ENCODE measurements at places on chromosomes 3 and 15.

- no peak for DNase-seq
Observed at GRCh38 chr3:64992530-64993285, 304.9 kb upstream of the ADAMTS9 start.

- DNase-seq, result no peak
Observed at GRCh38 chr15:29571792-29572431, 250.4 kb downstream of the TJP1 start.

DNA sequence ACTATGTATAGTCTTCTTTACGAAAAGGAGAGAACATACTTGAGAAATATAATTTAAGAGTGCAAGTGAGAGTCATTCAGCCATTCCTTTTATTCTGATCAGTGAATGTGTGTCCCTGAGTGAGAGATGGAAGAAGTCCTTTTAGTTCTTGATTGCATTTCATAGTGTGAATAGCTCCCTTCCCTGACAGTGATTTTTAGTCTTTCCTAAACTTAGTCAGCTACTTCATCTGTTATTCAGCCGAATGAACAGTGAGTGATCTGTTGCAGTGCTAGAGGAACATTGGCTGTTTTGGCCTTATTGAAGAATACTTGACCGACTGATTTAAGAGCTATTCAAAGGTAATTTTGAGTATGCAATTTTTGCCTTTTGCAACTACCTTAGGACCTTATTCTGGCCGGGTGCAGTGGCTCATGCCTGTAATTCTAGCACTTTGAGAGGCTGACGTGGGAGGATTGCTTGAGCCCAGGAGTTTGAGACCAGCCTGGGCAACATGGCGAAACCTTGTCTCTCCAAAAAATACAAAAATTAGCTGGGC lies 45.5 kb downstream of the UBE2E2 start:
- DNase-seq, result no peak

DNA sequence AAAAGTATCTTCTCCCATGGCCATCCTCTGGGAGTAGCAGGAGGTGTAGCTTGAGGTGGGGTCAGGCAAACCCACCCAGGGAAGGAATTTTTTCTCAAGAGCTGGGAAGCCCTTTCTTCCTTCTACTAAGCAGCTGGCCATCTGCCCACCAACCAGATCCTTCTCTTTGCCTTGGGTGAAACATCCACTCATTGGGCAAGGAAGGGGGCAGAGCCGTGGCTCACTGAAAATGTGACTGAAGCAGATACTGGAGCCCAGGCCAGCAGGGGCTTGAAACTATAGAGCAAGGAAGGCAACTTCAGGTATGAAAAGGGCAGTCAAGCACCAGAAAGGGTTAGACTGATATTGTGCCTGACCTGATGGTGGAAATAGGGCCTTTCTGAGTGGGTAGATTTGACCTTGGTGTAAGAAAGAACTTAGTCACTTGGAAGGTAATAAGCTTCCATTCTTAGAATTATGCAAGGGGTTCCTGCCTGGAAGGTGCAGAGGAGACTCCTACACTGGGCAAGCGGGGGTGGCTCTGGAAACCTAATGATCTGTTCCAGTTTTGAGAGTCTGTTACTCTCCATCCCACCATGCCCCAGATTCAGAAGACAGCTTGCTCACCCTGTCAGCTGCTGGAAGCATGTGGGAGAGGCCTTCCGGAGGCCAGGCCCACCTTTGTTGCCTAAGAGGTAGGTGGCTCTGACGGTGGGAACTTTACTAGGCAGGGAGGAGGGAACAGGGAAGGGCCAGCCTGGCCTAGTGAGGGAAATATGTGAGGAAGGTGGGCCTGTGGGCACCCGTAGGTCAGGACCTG lies 22.0 kb upstream of the PLA2G4E start:
- no peak for DNase-seq

DNA sequence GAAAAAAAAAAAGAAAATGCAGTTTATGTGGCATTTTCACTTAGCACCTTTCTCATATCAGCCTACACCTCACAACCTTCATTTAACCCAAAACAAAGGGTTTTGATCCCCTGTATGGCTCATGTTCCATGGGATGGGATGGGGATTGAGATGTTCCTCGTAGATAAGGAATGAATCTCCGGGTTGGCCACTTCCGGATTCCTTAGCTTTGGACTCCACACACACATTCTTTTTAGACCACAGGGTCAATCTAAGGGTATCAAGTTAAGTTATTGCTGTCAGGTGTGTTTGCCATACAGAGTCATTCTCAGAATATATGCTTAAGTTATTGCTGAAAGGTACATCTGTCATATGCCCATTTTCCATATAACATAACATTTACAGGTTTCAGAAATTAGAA lies 301.4 kb upstream of the TGFBR2 start:
- no peak for DNase-seq

DNA sequence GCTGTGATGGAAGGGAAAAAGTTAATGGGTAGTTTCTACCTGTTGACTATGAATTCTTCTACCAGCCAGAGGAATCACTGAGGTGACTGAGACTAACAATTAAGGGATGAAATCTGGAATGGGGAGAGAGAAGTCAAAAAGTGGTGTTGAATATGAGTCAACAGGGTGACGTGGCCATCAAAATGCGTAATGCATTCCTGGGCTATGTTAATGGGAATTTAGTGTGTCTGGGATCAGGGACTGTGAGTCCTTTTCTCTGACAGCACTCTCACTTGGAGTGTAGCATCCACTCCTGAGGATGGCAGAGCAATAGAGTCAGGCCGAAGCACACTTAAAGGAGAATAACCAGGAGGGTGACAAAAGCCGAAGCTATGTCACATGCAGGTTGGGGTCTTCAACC lies 60.4 kb downstream of the MESD start:
- no peak for DNase-seq

DNA sequence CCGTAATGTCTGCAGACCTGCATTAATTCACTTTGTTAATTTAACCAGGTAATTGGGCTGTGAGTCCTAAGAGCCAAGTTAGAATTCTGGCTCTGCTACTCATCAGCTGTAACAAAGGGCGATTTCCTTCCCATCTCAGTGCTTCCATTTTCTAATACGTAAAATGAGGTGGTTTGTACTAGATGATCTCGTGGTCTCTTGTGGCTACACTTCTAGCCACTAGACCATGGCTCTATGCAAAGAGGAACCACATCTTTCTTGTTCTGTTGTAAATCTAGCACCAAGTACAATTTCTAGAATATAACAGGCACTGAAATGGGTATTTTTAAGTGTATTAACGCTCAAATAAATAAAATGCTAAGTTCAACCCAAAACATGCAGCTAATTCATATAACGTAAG lies 174.4 kb upstream of the THBS1 start:
- no peak for DNase-seq

DNA sequence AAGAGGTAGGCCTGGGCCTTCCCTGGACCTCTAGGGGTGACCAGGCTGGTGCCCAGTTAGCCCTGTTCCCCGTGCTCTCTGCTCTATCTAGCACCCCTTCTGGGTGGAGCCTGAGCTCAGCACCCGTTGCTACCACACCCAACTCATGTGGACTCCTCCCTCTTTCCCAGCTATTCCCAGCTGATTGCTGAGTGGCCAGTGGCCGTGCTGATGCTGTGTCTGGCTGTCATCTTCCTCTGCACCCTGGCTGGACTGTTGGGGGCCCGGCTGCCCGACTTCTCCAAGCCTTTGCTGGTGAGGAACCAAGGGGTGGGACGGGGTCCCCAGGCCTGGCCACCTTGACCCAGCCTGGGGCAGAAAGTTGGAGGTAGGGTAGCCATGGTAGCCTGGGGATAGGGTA lies 6.2 kb downstream of the DISP2 start:
- no peak for DNase-seq

DNA sequence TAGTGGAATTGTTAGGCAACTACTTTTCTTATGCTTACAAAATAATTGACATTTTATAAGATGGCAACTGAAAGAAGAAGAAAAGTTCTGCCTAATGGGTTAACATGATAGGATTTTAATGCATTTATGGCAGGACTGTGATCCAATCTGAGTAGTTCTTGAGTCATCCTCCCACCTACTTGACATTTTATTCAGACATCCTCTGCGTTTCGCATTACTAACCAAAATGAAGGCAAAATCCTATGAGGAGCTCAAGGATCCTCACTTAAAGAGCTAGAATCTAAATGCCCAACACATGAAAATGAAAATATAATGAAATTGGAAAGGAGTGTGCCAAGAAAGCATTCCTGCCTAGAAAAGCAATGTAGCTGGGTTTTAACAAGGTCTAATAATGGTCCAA lies 581.1 kb upstream of the SEMA6D start:
- no peak for DNase-seq

- no peak for DNase-seq
Observed at GRCh38 chr3:195134431-195134830, 136.5 kb downstream of the XXYLT1 start.

- no peak for DNase-seq
Observed at GRCh38 chr3:5731100-5731499, 543.6 kb downstream of the EDEM1 start.

GRCh38 chr3:39139442-39139841 lies 13.9 kb downstream of the CSRNP1 start:
- DNase-seq, result no peak

DNA sequence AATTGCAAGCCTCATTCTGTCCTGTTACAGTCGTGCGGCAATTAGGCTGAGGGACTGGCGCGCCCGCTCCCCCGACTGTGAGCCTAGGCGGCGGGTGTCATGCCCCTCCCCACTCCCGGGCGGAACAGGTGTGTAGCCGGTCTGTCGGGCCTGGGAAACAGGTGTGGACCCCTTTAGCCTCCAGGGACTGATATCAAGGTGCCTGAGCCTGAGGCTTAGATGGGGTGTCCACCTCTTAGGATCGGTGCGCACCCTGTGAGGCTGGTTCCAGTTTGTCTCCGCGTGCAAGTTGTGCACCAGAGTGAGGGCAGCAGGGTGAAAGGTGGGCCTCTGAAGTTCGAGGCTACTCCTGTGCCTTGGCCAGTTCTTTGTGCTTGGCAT lies 686 bp downstream of the VPS8 start:
- no peak for DNase-seq

DNA sequence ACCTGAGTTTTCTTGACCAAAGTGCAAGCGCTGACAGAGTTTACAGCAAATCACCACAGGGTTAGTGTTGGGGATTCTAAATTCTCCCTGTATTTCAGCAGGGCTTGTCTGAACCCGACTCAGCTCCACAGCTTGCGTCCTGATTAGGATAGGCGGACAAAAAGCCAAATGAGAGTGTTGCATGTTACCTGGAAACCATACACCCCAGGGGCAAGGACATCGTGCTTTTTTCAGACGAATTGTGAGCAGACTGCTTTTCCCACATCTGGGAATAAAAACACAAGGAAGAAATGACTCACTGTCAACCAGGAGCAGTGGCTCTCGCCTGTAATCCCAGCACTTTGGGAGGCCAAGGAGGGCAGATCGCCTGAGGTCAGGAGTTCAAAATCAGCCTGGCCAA lies 3.0 kb downstream of the DZIP1L start:
- no peak for DNase-seq

DNA sequence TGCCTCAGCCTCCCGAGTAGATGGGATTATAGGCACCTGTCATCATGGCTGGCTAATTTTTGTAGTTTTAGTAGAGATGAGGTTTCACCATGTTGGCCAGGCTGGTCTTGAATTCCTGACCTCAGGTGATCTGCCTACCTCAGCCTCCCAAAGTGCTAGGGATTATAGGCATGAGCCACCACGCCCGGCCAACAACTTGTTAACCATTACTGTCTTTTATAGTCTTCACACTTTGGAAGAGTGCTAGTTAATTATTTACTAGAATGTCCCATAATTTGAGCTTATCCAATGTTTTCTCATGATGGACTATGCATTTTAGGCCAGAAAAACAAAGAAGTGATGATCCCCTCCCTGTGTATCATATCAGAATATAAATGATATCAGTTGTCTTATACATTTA lies 288.6 kb upstream of the CBLB start:
- DNase-seq, result no peak

DNA sequence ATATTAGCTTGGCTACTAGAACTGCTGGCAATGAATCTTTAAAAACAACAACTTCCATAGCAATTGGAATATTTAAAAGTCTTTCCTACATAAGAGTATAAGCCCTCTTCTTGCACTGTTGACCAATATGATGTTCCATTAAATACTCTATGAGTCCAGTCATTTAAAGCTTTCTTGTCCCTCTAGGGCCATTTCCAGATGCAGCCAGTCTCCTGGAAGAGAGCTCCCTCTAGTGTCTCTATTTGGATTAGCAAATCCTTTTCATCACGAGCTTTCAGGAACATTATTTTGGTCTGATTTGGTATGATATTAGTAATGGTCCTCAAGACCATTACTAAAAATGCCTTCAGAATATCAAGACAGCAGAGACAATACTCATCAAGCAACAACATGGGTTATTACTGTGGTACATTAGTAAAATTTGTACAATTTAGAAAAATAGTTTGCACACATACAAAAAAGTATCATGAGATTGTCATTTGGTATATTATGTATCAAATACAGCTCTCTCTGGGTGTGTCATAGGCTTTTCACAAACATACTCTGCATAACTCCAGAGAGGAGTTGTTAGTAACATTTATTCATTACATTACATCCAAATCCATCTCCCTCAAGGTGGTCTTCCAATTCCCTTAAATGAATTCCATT lies 101.3 kb downstream of the DPH6 start:
- no peak for DNase-seq

DNA sequence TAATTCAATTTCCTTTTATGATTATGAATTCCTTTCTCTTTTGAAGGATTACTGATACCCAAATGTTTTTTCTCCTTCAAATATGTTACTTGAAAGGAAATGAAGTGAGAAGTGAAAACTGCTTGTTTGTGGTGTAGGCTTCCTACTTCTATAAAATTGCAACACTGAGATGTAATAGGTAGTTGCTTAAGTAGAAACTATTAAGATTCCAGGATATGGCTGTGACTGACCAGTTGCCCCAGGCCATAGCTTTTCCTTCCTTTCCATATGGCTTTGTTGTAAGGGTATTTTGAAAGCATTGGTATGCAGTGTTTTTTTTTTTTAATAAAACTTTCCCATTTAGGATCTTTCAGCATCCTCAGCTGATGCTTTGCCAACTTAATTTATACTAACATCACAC lies 28.5 kb downstream of the DNAJC13 start:
- DNase-seq, result no peak

DNA sequence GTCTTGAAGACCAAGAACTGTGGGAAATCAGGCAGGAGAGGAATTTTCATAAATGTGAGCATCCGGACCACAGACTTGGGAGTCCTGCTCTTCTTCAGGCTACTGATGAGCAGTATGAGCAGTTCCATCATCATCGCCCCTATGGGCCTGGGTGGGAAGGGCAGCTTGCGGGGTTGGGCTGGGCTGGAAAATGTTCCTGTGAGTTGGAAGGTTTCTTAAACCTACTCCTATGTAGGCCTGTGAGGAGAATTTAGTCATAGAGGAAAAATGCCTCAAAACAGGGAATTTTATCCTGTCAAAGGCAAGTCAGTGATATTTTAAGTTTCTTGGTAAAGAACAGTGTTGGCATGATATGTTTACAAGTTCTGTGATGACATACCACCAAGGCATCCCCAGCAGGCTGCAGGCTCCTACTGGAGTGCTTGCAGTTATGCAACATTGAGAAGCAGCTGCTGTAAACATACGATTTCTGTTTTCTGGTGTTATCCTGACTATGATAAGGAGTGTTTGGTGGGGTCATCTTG lies 10.3 kb downstream of the MASP1 start:
- no peak for DNase-seq

GRCh38 chr3:187011915-187012314 lies 81.6 kb downstream of the ST6GAL1 start:
- no peak for DNase-seq
